ENCODE measurements at places on chromosomes 7 and 10.

DNA sequence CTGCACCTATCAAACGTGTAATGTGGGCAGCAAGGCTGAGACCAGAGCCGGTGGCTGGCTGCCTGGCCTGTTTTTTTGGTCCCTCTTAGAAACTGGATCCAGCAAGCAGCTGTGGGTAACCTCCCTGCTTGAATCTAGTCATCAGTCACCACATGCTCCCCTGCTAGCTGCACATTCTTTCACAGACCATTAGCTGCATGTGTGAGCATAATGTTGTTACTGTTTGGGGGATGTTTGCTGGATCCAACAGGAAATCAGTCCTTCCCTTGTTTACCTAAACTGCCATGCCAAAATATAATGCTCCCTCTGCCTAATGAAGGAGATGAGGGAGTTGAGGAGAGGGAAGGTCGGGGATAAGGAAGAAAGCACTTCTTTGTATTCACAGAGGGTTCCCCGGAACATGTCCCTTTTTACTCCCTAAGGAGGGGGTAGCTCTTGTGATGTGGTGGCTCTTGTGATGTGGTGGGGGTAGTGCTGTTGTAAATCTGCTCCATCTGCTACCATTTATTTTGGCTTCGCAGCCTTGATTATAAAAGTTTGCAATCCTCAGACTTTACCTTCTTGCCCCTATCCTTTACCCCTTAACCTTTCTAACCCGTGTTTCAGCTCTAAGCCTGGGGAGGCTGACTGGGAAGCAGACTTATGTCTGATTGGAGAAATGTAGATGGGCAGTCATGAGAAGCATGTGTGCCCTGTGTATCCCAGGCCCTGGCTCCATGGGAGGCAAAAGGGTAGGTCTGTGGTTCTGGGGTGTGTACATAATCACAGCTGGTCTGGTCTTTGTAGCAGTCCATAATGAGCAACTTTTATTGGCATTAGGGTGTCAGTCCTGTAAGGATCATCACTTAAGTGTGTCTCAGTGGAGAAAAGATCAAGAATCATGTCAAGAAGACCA is 20.8 kb downstream of the LOXL4 start:
- DNase-seq, result no peak

- no peak for DNase-seq
Measured at GRCh38 chr7:143104759-143105158, 27.1 kb upstream of the PIP start.

DNA sequence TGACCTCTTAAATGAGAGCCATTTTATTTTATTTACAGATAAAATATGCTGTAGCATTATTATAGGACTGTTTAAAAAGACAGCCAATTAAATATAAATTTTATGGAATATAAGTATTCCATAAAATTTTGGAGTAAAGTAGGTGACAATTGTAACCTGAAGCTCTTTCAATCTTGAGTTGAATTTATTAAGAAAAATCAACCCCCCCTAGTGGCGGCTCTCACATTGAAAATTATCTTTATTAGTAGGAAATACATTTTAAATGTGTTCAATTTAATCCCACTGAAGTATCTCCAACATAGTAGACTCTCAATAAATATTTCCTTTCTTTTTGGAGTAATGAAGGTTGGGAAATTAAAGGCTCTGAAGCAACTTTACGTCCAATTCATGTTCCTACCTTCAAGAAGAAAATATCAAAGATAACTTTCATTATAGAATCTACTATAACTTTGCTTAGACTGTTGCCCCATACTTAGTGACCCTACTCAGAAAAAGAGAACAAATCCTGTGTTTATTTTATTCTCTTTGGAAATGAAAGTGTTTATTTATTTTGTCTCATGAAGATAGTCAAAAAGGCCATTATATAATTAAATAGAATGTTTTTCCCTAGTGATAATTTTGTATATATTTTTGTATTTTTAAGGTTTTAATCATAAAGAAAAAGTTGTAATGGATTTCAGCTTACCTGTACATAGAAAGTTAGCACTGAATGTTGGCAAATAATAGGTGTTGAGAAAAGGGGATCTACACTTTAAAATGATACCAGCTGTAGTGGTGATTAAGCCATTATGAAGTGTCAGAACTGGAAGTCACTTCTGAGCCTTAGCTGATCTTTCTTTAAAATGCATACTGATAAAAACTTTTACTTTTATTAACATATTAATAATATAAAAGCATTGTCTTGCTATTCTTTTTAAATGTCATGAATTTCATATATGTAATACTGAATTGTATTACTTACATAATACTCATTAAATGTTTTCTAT is 3.3 kb downstream of the AHR start:
- DNase-seq, result no peak

GRCh38 chr10:103442031-103442461 is 10.1 kb downstream of the CALHM2 start:
- DNase-seq, result no peak

DNA sequence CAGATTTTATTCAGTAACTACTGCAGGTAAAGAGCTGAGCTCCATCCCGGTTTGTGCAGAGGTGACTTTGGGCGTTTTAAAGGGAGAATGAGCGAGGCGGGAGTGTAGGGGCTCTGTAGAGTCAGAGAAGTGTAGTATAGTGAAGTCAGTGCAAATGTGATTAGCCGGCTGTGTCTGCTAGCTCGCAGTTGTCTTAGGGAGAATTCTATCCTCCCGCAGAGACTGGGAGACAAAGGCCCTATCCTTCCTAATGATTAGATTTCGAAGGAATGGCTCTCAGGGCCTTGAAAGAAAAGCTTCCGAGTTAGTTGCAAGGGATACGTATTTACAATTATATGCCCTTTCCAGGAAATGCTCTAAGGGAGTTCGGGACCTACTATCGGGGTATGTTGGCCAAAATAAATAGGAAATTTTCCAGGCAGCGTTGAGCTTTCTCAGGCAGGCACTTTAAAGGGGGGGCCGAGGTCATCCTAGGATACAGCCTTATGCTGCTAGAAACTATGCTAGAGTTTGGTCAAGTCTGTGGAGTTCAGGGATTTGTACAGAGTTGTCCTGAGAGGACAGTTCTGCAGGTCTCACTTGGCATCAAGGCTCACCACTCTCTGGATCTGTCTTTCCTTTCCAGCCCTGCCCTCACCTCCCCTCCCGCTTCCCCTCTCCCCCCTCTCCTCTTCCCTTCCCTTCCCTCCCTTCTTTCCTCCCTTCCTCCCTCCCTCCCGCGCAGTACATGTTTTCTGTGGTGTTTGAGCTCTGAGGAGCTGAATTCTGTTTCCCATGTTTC is 825 bp downstream of the MRPL32 start:
- DNase-seq, result no peak

DNA sequence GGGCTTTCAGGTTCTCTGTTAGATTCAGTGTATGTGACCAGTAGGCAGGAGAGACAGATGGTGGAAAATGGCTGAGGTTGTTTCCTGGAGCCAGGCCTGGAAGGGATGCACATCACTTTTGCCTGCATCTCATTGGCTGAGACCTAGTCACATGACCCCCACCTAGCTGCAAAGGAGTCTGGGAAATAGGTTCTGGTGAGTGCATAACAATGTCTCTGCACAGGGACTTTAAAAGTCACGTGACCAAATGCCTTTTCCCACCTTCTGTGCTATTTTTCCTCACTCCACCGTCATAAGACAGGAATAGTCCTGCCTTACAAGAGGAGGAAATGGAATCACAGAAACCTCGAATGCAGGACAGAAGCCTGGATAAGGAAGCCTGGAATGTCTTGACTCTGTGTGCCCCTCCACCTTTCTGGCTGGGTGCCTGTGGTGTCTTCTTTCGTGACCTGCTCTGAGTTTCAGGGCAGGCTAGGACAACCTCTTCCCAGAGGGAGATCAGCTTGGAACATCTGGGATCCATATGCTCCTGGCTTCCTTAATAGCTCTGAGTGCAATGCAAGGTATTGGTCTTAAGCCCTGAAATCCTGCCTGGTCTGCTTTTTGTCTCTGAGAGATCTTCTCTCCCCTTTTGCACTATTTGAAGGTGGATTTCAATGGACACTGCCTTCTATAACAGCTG is 139.9 kb upstream of the ZNF438 start:
- no peak for DNase-seq

- DNase-seq, result no peak
Measured at GRCh38 chr10:11037991-11038390, 20.3 kb downstream of the CELF2 start.

GRCh38 chr7:87337331-87337730 is 8.1 kb upstream of the CROT start:
- no peak for DNase-seq
